ENCODE measurements at places on chromosomes 6 and 20.

DNA sequence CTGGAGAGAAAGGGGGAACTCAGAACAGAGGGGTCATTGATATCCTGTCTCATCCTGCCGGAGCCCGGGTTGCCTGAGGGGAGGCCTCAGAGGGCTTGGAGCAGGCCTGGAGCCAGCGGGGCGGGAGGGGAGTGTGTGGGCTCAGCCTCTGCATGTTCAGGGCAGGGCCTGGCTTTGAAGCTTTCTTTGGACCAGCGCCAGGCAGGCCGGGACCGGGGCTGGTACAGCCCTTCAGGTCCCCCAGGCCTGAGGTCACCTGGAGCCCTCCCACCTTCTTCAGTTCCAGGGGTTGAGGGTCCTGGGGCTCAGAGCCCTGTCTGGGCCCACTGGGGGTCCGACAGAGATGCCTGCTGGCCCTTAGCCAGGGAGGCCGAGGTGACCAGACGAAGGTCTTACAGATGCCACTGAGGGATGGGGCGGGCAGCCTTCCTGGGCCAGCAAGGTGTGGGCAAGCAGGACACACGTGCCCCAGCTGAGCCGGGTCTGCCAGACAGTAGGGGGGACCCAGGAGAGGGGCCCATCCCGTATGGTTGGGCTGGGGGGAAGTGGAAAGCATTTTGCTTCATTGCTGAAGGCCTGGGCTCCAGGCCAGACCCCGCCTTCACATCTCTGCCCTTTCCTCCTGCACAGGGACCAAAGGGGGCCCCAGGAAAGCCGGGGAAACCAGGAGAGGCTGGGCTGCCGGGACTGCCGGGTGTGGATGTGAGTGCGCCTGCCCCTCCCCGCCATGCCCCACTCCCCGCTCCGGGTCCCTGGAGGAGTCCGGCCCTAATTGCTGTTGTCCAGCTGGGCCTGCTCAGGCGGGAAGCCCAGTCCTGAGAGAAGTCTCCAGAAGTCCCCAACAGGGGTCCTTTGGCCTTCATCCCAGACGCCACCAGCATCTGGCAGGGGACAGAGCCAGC, 2.0 kb downstream of the COL9A3 start:
- DNase-seq: peak; percentile 62

DNA sequence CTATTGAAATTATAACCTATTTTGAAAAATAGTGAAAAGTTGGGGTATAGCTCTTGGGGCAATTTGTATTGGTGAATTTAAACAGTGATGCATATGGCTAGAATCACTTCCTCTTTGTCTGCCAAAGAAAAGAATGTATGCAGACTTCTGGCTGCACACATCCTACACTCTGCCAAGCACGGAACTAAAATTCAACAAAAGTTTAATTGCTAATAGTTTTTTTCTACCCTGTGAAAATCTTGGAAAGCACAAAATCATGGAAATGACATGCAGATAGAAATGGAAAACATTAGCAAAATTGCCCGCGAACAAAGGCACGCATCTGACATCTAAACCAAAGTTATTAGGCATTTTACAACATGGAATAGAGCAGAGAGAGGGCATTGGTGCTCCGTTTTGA, 106.4 kb upstream of the PDE10A start:
- DNase-seq: no peak

GRCh38 chr6:165574220-165575157, 88.6 kb downstream of the PDE10A start:
- DNase-seq: no peak

DNA sequence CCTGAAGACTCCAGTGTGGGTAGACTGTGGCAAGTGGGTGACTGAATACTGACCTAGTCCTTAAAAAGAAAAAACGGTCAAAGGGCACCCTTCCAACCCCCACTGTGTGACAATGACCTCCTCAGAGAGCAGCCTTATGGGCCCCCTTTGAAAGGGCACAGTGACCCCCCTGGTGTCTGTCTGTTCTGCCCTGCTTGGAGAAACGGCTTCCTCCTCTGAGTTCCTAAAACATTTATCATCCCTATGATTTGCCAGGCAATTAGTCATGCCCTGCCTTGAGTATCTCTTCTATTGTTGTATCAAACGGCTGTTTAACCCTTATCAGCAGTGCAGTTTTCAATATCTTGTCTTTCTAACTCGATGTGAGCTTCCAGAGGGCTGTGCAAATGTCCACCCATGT, 21.0 kb upstream of the STX16 start:
- DNase-seq: peak; percentile 50

DNA sequence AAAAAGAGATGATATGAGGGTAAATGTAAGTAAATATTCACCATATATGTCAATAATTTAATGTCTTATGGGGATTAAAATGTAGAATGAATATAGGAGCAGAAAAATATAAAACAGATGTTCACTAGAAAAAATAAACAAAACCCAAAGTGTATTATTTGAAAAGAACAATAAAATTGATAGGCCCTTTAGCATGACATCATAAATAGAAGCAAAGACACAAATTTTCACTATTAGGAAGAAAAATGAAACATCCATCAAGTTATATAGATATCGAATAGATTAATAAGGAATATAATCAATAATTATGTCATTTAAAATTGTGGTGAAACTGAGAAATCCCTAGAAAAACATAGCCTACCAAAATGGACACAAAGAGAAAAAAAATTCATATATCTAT, 40.1 kb upstream of the GMDS start:
- no peak for DNase-seq

GRCh38 chr6:100574836-100575235, 110.1 kb upstream of the SIM1 start:
- DNase-seq: no peak

DNA sequence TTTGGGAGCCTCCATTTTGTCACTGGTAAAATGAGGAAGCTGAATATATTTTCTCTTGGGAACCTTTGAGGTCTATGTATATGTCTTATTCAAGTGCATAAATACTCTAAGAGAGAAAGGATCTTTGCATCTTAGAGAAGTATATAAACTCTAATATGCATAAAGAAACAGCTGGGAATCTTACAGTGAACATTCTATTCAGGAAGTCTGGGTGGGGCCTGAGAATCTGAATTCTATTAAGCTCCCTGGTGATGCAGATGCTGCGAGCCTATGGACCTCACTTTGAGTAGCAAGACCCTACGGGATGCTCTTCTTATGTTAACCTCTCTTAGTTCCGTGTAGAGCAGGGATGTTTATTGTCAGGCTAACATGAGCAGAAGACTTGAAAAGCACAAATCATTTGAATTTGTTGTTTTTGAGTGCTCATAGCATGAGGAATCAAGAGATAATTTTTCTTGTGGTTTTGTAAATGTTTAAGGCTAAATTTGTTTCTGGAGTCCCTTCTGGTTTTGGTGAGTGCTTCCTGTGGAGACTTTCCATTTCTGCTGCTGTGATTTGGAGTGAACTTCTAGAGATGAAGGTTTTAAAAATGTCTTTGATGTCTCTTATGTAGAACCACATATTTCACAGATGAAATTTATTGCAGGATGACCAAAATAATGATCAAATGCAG, 281.2 kb upstream of the JAG1 start:
- DNase-seq: no peak

DNA sequence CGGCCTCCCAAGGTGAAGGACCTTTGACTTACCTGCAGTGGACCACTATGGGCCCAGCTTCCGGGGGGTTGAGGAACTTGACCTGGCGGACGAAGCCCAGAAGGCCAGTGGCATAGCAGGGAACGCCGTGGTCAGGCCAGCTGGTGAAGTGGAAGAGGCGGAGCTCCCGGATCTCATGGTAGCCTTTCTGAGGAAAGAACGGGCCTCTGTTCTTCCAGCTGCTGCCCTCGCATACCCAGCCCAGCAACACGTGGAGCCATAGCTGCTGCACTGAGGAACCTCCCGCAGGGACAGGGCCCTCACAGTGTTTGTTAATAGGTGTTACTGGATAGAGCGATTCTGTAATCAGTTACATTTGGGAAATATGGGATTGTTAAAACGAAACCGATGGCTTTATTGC, 492.1 kb upstream of the CHD6 start:
- no peak for DNase-seq

- no peak for DNase-seq
Observed at GRCh38 chr20:10670501-10671220, 3.1 kb downstream of the JAG1 start.

DNA sequence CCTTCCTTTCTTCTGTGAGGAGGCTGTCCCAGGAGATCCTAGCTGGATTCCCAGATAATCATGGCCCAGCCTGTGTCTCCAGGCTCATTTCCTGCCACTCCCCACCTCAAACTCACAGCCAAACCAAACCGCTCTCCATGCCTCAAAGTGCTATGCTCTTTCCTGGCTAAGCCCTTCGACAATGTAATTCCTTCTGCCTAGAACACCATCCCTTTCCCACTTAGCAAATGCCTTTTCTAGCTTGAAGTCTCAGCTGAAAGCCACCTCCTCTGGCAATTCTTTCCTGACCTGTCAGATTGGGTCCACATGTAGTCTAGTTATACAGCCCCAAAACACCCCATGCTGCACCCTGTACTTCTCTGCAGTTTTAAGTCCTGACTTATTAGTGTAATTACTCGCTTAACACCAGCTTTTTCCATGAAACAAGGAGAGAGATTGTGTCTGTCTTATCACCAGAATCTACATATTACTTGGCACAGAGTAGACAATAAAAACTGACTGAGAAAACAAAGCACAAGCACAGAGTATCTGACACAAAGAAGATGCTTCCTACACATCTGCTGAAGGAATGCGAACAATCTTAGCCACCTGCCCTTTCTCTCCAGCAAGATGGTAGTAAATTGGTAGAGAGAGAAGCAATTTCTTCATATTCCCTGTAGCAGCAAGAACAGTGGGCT, 5.4 kb downstream of the TRIM26 start:
- DNase-seq: no peak

DNA sequence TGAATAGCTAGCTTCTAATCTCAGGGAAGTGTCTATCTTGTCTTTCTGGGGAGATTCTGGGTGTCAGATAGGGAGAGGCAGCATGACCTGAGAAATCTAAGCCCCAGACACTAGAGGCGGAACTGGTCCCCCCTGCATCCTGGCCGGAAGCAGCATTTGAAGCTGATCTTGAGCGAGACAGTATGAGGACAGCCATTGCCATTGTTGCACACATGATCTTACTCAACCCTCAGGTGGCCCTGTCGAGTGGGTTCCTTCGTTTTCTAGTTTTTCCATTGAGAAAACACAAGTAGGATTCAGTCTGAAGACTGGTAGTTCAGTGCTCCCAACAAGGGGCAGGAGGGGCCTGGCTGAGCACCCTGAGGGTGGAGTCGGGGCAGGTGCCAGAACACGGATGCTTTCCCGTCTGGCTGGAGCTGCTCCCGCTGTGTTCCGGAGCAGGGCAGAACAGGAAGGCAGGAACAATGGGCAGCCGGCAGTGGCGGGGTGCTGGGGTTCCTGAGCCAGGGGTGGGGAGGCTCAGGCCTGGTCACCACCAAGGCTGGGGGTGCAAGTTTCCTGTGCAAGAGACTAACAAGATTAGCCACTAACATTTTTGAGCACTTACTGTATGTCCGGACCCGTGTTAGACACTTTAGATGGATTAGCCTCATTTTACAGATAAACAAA, 7.9 kb upstream of the SDCBP2 start:
- DNase-seq: no peak

DNA sequence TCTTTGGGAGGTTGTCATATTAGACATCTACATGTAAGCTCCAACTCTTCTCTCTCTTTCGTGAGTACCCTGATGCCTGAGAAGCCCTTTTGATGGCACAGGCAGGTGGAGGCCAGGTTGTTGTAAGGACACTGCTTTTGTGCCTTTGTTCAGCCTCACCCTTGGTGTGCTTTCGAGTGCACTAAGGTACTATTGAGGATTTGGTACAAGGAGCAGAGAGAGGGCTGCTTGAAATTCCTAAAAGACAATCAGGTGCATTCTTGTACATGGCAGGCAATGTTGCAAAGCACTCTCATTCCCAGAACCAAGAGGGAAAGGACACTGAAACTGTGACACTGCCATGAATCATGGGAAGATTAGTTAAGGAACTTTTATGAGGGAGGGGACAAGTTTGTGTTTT, 19.1 kb downstream of the BMP2 start:
- DNase-seq: no peak

- peak; percentile 75 for DNase-seq
Observed at GRCh38 chr20:58481481-58482021, 33.6 kb downstream of the APCDD1L start.

DNA sequence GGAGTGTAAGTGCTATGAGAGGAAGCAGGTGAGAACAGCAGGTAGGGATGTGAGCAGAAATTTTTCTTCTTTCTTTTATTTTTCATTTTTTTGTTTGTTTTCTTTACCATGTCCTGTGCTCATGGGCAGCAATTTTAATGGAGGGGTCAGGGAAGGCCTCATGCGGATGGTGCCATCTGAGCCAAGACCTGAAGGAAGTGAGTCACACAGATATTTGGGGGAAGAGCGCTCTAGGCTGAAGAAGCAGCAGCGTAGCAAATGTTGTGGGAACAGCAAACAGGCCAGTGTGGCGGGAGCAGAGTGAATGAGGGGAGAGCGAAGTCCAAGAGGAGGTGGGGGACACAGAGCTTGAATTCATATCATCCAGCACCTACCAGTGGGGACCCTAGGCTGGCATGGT, 12.7 kb downstream of the SPDEF start:
- no peak for DNase-seq

- no peak for DNase-seq
Observed at GRCh38 chr6:39016839-39017546, 31.6 kb upstream of the GLP1R start.

DNA sequence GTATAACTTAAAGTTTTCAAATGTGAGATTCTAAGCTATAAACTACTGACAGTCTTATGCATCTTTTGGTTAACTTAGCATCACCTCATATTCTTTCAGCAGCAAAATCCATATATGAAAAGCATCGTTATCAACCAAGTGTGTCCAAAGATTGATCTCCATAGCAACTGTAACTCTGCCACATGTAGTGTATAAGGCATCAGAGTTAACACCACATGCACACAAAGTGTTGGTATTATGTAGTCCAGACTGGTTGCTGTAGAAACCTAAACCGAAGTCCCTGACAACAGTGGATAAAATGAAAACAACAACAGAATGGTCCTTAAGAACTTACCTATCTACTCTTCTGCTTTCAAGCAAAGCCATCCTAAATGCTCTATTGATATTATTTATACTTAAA, 39.6 kb downstream of the PDSS2 start:
- DNase-seq: no peak

DNA sequence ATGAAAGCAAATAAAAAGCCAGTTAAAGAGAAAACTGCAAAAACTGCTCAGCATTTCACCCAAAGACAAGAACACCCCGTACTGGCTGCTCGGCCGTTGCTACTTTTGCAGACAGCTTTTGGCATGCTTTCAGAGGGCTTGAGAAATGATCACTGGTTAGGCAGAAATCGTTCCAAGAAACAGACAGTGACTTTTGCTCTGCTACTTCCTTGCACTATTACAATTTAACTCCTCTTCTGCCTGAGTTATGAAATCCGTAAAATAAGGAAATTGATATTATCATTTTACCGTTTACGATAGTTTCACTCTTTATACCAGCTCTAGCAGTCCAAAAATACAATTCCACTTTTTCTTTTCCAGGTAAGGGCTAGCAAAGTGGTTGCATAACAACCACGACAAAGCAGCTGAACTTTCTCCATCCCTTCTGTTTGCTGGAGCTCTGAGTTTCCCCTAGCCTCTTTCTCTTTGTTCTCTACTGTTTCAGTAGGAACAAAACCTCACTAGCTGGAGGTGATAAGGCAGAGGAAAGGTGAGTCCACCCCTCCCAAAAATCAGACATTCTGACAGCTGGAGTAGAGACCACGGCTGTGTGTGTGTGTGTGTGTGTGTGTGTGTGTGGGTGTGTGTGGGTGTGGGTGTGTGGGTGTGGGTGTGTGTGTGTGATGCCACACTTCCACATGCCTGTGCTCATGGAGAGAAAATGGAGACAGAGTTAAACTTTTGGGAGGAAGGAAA, 191.8 kb upstream of the RREB1 start:
- peak; percentile 21 for DNase-seq

GRCh38 chr20:44549123-44549522, 27.3 kb upstream of the SERINC3 start:
- no peak for DNase-seq

- DNase-seq: no peak
Observed at GRCh38 chr6:154606860-154607259, 96.4 kb upstream of the CNKSR3 start.
